ENCODE measurements at places on chromosomes 16 and 17.

- no peak for DNase-seq
These were observed 35.2 kb downstream of the USP7 start for GRCh38 chr16:8928467-8928957.

GRCh38 chr17:75774471-75774990, 9.5 kb upstream of the GALK1 start:
- DNase-seq, result no peak

DNA sequence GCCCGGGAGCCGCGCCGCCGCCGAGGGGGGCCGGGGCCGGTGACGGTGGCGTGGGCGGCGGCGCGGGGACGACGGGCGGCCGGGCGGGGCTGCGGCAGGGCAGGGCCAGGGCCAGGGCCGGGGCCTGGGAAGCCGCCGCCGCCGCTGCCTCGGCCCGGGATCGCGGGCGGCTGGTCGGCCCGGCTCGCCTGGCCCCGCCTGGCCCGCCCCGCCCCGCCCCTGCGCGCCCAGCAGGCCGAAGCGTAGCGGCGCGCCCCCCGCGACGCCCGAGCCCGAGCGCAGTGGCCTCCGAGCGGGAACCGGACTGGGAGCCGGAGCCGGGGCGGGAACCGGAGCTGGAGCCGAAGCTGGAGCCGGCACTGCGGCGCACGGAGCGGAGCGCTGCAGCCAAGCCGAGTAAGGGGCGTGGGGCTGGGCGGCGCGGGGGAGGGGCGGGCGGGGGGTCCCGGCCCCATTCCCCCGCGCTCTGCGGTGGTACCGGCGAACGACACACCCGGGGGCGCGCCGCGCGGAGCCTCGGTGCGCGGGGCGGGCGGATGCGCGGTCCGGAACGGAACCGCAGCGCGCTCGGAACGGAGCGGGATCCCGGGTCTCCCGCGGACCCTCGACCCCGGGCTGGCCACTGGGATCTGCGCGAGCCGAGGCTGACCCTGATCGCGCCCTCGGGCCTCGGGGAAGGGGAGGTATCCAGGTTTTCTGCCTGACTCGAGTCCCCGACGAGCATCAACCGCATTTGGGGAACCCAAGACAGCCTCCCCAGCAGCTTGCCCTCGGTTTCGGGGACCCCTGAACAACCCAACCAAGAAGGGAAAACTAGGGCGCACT, at the start of gene BEAN1:
BEAN1 (plus strand) TSS at position 260 of the 825 bp plus-strand sequence. CDS start 10,382 bp downstream, outside the sequence.
- DNase-seq, result no peak

DNA sequence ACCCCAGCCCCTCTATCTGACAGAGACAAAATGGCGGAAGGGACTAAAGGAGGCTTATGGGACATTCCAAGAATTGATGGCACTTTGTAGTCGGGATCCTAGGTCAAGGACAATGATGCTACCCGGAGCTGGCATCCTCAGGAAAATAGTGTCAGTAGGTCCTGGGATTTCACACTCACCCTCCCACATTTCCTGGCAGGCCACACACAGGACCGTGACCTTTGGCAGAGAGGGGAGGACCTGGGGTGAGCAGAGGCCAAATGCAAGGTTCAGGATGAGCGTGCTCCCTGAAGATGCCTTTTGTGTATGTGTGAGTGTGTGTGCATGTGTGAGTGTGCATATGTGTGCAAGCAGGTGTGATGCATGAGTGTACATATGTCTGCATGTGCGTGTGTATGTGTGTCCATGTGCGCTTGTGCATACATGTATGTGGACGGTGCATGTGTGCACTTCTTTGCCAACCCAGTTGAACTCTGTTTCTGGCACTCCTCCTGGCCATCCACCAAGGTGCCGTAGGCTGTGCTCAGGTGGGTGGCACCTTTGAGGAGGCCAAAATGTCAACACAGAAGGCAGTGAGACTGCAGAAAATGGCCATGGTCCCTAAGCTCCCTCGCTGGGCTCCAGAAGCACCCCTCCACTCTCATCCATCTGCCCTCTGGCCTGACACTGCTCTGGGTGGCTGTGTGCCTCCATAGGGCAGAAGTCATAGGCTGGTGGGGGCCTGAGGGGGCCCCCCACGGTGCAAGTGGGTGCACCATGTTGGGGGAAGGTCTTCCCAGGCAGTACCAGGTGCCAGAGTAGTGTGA, 60.3 kb downstream of the SNX20 start:
- no peak for DNase-seq
